Stimulated activated CD4-positive, alpha-beta T cell treated with anti-CD3 and anti-CD28 coated beads, TNF-alpha, amount 100 ng/mL, for 4 hours (primary cell): ENCODE measurements at places on chromosomes 4 and X.

- DNase-seq = no peak
Measured at GRCh38 chr4:62448911-62449310, 1248.8 kb downstream of the ADGRL3 start.

DNA sequence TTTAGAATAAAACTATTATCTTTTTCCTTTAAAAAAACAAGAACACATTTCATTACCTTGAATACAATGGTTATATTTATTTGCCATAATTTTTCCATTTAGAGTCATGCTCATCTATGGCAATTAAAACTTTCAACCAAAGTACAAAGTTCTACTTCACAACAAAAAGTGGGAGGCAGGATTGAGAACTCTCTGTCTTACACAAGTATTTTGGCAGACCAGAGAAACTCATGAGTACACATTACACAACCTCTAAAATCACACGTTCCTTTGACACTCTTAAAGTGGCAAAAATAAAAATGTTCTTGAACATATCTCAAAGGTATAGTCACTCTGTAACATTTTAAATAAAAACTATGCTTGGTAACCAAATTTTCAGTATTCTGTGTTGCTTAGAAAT, 213.4 kb downstream of the IL15 start:
- DNase-seq = no peak

- no peak for DNase-seq
Measured at GRCh38 chrX:113675278-113675677, 834.6 kb upstream of the AMOT start.

DNA sequence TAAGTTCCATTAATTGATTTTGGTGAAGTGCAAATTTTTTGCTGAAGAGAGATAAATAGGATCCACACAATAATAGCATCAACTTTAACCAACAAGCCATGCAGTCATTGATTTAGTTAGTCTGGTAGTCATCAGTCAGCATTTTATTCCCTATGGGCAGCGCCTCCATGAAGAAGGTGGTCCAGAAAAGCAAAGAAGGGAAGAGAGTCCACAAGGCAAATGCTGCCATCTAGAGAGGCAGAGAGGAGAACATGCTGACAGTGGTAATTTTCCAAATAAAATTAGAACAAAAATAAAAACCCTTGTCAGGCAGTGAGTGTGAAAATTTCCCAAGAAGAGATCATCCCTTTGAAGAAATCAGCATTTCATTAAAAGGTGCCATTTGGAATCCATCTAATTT, 366.7 kb upstream of the FAM241A start:
- no peak for DNase-seq

DNA sequence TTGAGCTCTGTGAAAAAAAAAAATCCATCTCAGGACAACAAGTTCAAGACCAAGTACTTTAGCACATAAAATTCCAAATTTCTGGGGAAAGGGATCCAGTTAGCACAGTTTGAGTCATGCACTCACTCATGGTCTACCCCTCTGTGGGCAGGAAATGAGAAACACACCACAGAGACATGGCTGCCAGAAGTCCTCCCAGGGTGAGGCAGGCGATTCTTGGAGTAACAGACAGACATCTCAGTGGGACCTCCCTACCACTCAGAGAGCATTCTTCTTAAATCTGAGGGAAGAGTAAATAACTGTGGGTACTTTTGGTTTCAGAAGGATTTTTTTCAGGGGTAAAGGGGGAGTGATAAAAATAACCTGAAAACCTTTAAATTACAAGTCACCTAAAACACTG, 14.1 kb downstream of the CXCL1 start:
- DNase-seq = no peak

DNA sequence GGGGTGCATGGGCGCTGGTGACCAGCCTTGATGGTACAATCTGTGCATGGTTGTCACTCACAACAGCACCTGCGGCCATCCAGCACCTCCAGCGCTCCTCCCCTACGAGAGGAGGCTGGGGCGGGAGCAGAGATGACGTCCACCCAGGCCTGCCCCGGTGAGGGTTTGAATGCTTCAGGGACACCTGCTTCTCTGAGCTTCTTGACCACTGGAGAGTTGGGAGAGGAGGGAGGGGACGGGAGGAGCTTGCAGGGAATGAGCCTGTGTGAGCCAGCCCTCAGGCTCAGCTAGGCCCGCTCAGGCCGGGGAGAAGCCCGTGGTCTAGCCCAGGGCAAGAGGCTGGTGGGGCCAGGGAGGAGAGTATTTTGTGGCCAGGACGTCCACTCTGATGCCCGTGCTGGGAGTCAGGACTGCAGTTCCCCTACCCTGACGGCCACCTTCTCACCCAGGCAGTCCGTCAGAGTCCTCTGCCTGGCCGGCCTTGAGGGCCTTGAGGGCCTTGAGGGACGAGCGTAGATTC, 59.2 kb downstream of the CPZ start:
- DNase-seq = no peak

- no peak for DNase-seq
Measured at GRCh38 chrX:48576108-48576507, 1.8 kb downstream of the RBM3 start.

DNA sequence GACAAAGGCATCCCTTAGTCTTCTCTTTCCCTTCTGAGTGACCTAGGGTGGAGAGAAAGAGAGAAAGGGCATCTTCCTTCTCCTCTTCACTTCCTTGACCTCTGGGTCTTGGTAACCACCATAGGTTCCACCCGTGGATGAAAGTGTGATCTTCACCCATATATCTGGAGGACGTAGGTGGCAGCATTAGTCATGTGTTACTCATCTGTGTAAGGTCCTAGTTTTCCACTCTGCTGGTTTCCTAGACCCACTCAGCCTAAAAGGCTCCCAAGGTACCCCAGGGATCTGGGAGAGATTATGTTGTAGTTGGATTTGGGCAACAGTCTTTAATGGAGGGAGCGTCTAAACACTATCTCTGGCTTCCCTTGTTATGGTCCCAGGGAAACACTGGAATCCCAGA, 45.5 kb upstream of the RAB9B start:
- DNase-seq = no peak

GRCh38 chrX:54891573-54891972, 29.1 kb upstream of the TRO start:
- no peak for DNase-seq

DNA sequence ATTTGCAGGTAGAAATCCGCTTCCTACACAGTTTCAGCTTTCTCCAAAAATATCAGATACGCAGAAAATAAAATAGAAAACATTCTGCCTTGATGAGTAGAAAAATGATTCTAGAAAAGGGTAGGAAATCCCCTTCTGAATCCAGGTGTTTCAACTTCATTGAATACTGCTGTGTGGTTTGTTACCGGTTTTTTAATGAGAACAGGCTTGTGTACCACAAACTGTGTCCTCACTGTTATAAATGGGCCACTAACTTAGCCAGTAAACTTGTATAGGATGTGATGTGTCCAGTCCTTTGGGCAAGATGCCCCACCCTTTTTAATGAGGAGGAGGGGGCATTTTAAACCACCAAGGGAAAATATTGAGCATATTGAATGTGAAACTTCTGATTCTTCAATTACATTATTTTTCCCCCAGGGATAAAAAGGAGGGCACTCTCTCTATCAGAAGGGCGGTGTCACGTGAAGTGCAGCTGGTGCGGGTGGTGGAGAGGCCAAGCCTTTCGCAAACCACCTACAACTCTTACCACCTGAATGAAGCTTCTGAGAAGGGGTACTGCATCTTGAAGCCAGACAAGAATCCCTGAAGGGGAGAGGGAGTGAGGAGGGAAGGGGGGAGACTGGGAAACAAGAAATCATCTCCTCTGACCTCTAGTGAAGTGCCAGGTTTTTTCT, 4.5 kb downstream of the CXXC4 start:
- no peak for DNase-seq

- DNase-seq = no peak
Measured at GRCh38 chr4:15995826-15996225, 32.9 kb upstream of the FGFBP2 start.

DNA sequence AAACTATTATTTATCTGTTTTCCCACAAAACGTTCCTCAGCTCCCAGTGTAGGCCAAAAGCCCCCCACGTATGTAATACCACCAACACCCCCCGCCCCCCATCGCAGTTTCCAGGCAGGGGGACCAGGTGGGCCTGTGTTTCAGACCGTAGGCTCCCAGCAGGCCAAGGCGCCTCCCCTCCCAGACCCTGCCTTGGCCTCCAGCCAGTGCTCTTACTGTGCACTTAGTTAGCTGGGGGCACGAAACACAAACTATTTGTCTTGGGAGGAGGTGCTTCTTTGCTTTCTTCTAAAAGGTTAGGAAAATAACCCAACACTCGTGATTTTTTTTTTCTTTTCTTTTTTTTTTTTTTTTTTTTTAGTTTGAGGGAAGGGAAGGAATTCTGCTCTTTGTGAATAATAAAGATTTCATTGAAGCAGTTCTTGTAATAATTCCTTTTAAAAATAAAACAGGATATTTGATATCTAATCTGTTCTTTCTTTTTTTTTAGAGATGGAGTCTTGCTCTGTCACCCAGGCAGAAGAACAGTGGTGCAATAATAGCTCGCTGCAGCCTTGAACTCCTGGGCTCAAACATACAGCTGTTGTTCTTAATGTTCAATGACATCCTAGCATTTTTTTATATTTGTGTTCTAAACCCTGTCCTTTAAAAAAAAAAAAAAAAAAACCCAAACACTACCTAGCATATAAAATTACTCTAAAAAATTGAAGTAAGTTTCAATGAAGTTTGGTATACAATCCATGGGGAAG, 83.0 kb upstream of the CLDN34 start:
- DNase-seq = no peak

DNA sequence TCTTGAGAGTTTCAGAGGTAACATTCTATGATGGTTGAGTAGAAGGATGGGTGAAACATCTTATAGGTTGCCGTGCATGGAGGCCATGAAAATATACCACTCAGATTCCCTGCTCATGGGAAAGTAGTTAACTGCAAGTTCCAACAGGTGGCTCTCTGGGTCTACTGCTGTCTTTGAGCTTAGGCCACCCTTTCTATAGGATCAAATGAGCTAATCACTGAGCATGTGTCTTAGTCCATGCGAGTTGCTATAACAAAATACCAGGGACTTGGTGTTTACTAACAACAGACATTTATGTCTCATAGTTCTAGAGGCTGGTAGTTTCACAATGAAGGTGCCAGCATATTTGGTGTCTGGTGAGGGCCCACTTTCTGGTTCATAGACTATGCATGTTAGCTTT, 144.8 kb upstream of the UNC5C start:
- DNase-seq = no peak

GRCh38 chr4:137946453-137947174, 295.5 kb downstream of the SLC7A11 start:
- no peak for DNase-seq

GRCh38 chr4:101066626-101067170, 280.6 kb downstream of the PPP3CA start:
- DNase-seq = no peak
